Stimulated activated CD8-positive, alpha-beta memory T cell treated with anti-CD3 and anti-CD28 coated beads, Interleukin-4, amount 100 ng/mL, for 4 hours (primary cell): ENCODE measurements at places on chromosomes 13 and 19.

DNA sequence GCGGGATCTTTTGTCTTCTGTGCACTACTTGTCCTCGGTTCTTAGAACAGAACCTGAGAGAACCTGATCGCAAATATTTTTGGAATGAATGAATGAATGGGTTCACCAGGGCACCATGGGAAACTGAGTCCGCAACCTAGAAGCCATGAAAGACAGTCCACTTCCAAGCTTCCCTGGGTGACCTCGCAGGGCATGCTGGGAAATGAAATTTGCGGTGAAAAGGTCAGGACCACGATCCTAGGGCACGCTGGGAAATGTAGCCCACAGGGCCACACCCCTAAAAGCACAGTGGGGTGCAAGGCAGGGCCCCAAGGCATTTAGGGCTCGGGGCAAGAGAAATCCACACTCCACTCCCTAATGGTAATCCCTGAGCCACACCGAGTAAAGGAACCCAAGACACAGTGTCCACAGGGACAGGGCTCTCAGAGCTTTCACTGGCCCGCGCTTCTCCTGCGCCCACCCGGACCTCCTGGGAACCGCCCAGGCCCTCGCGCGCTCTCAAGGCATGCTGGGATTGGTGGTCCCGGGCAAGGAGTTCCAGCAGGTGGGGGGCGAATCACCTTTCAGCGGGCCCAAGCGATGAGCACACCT lies 1.1 kb upstream of the PPP1R12C start:
- DNase-seq, result no peak

DNA sequence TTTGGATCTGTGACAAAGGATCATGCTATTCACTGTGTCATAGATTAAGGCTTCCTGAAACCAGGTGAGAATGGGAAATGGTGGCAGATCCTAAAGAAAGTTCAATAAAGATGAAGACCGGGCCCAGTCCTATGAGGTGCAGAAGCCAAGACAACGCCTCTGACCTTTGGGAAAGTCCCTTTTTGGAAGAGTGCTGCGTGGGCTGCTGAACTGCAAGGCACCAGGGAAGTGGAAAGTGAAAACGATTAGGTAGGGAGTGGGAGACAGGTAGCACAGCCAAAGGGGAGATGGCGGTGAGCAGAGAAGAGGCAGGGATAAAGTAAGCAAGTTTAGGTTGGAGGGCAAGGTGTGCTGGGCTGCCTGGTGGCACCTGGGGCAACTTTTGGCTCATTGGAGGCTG lies 16.3 kb downstream of the MBNL2 start:
- no peak for DNase-seq

DNA sequence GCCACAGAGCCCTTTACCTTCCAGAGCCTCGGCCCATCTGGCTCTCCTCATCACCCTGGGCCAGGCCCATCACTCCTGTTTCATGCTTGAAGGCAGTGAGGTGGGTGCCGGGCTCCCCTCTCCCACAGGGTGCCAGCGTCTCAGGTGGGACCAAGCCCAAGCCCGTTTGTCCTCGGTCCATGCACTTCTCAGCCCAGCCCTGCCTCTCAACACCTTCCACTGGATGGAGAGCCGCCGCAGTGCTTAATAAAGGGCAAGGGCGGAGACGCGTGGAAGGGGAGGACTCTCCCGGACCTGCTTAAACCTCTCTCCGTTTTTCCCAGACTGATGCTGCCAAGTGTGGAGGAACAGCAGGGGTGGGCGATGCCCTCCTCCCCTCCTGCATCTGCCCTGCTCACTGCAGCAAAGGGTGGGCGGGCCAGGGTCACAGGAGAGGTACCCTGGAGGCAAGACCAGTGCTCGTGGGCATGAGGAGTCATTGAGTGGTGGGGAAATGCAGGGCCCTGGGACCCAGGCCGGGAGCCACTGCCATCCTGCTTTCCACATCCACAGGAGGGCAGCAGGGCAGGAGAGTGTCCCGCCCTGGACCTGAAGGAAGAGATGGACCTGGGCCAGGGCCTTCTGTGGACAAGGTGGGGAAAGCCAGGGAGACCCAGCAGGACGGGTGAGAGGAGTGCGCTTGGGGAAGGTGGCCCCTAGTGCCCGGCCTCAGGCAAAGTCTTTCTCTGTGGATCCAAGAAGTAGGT lies 9.7 kb upstream of the ATP11A start:
- no peak for DNase-seq

- no peak for DNase-seq
Measured at GRCh38 chr19:23774524-23774971, 15.9 kb upstream of the ZNF681 start.

GRCh38 chr19:12660980-12661379 lies 5.6 kb downstream of the MAN2B1 start:
- no peak for DNase-seq

- no peak for DNase-seq
Measured at GRCh38 chr13:49731766-49732165, 40.5 kb upstream of the EBPL start.

DNA sequence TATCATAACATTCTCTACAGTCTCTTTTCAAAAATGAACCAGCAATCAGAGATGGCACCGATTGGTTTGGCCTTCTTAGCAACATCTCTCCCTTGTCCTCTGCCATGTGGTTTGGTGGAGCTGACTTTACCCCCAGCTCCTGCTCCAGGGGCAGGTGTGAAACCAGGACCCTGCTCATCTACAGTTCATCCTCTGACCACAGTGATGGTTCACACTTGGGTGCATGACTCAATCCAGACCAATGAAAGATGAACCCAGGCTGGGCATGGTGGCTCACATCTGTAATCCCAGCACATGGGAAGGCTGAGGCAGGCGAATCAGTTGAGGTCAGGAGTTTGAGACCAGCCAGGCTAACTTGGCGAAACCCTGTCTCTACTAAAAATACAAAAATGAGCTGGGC lies 33.6 kb upstream of the FFAR2 start:
- no peak for DNase-seq

GRCh38 chr19:16861011-16861410 lies 27.8 kb upstream of the F2RL3 start:
- no peak for DNase-seq

DNA sequence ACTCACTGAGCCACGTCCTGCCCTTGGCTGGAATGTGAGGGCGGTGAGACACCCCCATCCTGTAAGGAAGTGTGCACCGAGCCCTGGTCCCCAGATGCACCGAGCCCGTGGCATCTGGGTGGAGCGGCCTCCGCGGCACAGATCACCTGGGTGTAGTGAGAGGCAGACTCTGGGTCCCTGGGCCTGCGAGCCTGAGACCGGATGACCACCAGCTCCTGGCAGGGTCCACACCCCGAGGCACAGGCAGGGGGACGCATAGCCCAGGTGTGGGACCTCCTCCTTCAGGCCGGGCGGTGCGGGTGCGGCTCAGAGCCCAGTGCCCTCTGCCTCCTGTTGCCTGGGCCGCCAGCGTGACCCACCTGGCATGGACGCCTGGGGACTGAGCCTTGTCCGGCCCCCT lies 12.4 kb downstream of the MCF2L start:
- DNase-seq, result no peak

DNA sequence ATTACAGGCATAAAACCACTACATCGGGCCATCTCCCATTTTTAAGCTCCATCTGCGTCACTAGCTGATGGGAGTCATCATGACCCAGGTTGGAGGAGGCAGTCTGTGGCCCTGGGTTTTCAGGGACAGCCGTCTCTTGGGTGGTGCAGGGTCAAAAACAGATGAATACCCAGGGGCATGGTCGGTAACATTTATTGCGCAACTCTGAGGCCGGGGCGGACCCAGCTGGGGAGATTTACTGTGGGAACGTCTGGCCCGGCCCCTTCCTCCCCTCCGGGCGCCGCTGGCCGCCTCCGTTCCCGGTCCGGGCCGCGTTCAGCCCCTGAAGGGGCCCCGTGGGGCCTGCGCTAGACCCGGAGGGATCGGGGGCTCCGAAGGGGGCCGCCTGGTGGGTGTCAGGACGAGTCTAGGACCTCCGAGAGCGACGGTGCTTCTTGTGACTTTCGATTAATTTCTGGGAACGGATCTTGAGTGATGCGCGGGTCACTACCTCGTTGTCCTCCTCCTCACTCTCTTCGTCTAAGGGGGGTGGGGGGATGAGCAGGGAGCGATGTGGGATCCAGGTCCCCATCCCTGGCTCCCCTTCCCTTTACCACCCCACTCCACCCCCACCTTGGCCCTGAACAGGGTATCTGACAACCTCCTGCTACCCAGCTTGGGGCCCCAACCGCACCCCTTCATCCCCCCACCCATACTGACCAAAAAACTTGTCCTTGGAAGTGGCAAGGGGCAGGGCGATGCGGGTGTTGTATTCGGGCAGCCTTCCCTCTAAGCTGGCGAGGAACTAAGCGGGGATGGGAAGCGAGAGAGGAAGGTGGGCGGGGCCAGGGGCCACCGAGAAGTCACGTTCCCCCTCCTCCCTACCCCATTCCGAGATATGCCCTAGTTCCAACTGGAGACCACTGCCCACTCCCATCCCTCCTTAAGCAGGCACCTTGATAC lies 1.6 kb upstream of the RGL3 start:
- DNase-seq, result no peak

- no peak for DNase-seq
Measured at GRCh38 chr13:113621046-113621445, 36.5 kb downstream of the TFDP1 start.

DNA sequence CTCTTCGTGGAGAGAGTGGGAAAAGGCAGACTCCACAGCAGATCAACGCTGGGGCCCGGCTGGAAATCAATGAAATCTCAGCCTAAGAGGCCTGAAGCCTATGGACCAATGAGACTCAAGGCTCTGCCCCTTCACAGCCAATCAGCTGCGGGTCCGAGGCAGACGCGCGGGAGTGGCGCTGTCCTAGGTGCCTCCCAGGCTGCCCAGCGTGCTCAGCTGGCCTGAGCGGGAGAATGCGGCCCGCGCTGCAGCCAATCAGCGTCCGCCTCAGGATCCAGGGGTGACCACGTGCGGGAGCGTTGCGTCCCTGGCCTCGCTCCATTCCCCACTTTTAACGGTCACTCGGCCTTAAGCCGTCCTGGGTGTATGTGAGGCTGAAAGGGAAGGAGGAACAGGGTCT lies at the start of gene ZBTB32:
Gene ZBTB32 (plus strand): TSS at position 341 of the 400 bp plus-strand sequence. CDS start 10,069 bp downstream, outside the sequence.
- DNase-seq, result no peak

GRCh38 chr13:90526711-90527110 lies 820.8 kb upstream of the MIR17HG start:
- no peak for DNase-seq

DNA sequence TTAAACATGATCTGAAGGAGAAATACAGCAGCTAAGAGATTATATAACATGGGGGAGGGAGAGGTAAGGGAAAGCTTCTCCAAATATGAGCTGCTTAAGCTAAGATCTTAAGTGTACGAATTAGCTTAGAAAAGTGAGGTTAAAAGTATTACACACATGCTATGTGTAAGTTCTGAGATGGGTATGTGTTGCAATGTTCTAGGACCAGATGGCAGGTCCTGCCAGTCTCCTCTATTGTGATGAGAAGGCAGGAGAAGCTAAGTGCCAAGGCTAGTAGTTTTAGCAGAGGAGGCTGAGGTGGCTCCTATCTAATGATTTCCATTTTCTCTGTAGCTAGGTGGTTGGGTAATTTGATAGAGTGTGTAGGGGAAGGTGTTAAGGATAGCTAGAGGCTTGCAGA lies 57.6 kb downstream of the MICU2 start:
- DNase-seq, result no peak
